ENCODE measurements at places on chromosomes 1 and 21.

- DNase-seq, result no peak
Observed at GRCh38 chr1:232980986-232981560, 30.7 kb downstream of the NTPCR start.

GRCh38 chr1:61245696-61246400 is 163.5 kb downstream of the NFIA start:
- no peak for DNase-seq

GRCh38 chr1:83850834-83851233 is 148.1 kb downstream of the TTLL7 start:
- DNase-seq, result no peak

DNA sequence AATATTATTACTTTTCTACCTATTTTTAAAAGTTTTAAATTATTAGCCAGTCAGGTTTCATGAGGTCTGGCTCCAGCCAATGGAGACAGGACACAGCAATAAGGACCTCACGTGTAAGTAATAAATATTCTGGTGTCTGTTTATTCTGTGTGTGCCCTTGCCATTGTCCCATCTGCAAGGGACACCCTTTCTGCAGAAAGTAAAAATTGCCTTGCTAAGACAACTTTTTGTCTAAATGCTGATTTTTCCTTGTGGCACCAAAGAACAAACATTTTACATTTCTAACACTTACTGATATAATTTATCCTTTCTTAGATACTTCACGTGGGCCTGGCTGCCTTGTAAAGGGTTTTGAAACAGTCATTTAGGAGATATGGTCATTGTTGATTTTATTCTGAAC is 29.4 kb downstream of the OVAAL start:
- DNase-seq, result no peak

GRCh38 chr1:100799548-100799947 is 80.0 kb downstream of the VCAM1 start:
- no peak for DNase-seq

- DNase-seq, result no peak
Observed at GRCh38 chr1:156935505-156936128, 15.2 kb downstream of the LRRC71 start.

All from NCI-H1436 treated with DMSO at 0.1 percent for 48 hours (cell line).